GM23248 (cell line): ENCODE measurements at places on chromosomes 12 and 14.
A peak's percentile ranks its signal among the peaks of the same experiment; 100 is the strongest.

DNA sequence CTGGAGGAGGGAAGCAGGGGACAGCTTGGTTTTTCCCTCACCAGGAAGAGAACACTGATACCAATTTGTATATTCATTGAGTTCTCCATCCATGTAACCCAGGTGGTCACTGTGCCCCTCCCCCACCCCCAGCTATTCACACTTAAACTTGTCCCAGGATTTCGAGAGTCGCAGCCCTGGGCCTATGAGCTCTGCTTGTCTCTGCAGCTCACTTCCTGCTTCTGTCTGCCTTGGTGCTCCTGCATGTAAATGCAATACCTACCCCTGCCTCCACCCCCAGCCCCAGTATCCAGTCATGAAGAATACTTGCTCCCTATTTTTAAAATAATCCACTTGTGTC, 452.2 kb downstream of the BCL11B start:
- no peak for DNase-seq

- DNase-seq: peak; percentile 87
Measured at GRCh38 chr12:108333898-108334699, 5.0 kb downstream of the CMKLR1 start.

DNA sequence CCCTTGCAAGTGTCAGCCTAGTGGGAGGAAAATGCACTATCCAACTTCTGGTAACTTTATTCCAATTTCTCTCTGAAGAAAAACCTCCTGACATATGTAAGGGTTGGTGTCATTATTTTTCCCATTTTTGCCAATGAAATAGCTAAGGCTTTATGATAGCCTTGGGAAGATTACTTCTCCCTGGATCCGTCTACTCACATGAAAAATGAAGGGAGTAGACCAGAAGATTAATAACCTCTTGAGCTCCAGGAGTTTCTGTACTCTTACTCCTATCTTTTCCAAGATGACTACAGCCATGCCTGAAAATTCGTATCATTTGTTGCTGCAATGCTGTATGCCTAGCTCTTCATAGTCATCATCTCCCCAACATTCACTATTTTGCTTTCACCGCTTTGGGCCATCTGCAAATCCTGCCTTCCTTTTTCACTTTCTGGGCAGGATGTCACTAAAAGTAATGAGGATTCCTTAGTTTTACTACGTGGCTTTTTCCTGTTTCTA, 18.8 kb downstream of the TC2N start:
- DNase-seq: no peak

DNA sequence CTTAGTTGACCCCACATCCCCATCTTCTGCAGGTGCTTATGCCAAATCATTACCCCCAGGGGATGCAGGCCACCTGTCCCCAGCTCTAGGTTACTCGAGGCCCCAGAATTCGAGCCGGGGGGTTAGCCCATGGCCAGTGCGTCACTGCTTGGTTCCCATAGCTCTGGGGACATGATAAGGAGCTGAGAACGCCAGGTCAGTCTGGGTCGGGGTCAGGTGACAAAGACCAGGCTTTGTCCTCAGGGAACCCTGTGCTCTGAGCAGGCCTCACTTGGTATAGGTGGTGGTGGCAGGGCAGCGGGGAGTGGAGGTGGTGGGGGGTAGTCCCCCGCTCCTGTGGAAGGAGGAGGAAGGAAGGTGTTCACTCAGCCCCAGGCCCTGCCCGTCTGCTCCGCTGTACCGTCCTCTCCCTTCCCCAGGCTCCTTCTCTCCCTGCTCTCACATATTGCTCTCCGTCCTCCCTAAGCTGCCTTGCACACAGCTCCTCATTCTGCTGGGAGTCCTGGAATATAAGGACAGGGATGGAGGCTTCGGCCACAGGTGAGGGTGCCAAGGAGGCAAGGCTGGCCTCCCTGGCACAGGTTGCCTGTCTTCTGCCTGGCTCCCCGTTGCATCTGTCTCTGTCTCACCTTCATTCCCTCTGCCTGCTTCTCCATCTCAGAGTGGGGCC, 2.0 kb upstream of the MYH6 start:
- DNase-seq: no peak

DNA sequence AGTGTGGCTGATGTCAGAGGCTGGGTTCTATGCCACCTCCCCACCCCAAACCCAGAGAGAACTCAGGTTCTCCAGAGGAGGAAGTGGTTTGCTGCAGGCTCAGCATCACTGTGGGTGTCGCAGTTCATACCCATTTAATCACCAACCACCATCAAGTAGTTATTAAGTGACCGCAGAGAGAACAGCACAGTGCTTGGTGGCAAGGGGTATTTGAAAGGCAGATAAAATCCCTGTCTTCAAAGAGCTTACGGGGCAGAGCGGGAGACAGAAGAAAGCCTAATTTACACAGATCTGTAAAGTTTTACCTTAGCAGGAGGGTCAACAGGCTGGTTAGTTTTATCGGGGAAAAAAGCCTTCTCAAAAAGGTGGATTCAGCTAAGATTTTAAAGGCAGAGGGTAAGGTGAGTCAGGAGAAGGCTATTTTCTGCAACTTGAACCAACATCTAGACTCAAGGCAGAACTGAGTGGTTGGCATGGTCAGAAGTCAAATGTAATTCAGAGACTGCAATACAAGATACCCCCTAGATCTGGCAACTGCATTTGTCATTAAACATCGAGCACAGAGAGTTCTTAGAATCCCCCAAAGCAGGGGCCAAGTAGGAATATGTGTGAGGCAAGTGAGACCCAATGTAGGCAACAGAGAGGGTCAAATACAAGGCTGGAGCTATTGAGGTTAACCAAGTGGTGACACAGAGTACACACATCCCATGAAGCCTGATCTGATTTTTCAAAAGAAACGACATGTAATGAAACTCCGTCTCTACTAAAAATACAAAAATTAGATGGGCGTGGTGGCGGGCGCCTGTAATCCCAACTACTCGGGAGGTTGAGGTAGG, 13.2 kb downstream of the PXN start:
- no peak for DNase-seq

DNA sequence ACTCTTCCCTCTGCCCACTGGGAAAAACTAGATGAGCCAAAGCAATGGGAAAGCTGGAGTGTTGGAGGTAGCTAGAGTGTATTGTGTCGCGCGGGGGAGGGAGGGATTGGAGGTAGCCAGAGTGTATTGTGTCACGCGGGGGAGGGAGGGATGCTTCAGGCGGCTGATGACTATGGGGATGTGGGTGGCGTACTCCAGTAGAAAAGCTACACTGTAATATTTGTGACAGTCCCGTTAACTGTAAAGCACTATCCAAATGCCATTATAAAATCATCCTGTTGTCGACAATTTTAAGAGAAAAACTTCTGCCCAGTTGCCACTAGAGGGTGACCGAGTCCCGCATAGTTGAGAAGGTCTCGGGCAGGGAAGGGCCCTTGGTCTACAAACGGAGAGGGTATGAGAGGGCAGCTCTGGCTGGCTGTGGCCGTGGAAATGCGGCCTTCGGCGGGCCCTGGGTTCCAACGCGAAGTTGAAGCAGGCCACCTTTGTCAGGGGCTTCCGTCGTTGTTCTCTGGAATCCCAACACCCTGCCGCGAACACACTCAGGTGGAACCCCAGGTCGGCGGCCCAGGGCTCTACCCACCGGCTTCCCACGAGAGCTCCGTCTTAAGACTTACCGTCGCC, 15.1 kb upstream of the PLEK2 start:
- peak; percentile 87 for DNase-seq

DNA sequence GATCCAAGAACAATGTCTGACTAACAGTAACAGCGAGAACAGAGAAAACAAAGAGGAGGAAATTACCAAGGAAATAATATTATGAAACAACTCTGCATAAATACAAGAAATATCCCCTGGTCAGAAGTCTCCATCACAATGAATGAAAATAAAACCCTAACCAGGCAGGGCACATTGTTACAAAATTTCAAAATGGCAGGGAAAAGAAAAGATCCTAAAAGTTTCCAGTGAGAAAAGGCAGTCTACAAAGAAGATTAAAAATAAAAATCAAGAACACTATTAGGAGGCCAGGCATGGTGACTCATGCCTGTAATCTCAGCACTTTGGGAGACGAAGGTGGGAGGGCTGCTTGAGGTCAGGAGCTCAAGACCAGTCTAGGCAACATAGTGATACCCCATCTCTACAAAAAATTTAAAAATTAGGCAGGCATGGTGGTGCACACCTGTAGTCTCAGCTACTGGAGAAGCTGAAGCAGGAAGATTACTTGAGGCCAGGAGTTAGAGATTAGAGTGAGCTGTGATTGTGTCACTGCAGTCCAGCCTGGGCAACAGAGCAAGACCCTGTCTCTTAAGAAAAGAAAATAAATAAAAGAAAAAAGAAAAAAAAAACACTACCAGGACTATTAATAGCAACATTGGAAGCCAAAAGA, 47.8 kb downstream of the FERMT2 start:
- DNase-seq: peak; percentile 61

- no peak for DNase-seq
Measured at GRCh38 chr12:67390273-67390672, 121.1 kb downstream of the CAND1 start.

DNA sequence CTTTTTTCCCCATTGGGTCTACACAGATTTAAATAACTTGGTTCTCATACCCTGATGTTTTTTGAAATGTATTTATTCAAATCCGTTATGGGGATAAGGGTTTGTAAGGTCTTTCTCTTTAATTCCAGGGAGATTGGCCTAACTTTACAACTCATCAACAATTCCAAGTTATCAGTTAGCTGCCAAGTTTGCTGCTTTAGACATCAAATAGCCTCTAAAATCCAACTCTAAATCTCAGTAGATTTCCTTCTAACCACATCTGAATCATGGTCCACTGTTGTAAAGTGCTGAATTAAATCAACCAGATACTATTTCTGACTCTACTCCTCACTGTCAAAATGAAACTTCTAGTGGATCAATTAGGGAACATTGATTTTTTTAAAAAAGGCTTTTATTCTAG, 364.1 kb upstream of the E2F7 start:
- DNase-seq: no peak

- DNase-seq: no peak
Measured at GRCh38 chr12:34105392-34105933, 83.2 kb downstream of the ALG10 start.

GRCh38 chr12:55037351-55037987, 17.7 kb downstream of the NEUROD4 start:
- DNase-seq: no peak

DNA sequence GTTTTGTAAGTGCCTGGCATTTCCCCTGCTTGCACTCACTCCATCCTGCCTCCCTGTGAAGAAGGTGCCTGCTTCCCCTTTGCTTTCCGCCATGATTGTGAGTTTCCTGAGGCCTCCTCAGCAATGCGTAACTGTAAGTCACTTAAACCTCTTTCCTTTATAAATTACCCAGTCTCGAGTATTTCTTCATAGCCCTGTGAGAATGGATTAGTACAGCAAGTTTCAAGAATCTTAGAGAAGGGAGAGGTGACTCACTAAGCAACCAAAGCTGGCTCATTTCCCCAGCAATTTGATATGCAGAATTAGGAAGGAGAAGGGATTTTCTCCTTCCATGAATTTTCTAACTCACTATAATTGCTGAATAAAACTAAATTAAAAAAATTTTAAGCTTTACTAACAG, 251.0 kb upstream of the FOXG1 start:
- DNase-seq: no peak

GRCh38 chr12:12877781-12878455, 13.4 kb upstream of the GPRC5A start:
- DNase-seq: peak; percentile 46

GRCh38 chr12:117580015-117580717, 218.7 kb upstream of the NOS1 start:
- DNase-seq: no peak

- DNase-seq: peak; percentile 64
Measured at GRCh38 chr14:100850841-100851585, 25.1 kb downstream of the MEG3 start.
